Prostate gland (tissue), 2 donors: ENCODE measurements at places on chromosomes 16 and 17. TPM values are rescaled to one million over a fixed set of nuclear protein-coding genes. Genes with fewer than 3 reads are reported as not detected.

DNA sequence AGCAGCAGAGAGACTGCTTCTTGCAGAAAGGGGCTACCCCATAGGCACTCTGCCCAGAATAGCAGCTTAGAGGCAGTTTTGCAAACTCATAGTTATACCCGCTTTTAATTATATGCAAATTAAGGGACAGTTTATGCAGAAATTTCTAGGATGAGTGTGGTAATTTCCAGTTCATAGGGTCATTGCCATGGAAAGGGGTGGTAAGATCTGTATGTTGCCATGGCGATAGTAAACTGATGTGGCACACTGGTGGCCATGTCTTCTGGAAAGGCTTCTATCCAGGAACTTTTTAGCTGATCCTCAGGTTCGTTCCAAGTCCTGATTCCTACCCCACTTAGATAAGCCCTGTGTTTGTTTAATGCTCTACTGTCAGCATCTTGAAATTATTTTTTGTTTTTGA, 6.2 kb downstream of the STXBP4 start:
- no peak for DNase-seq

DNA sequence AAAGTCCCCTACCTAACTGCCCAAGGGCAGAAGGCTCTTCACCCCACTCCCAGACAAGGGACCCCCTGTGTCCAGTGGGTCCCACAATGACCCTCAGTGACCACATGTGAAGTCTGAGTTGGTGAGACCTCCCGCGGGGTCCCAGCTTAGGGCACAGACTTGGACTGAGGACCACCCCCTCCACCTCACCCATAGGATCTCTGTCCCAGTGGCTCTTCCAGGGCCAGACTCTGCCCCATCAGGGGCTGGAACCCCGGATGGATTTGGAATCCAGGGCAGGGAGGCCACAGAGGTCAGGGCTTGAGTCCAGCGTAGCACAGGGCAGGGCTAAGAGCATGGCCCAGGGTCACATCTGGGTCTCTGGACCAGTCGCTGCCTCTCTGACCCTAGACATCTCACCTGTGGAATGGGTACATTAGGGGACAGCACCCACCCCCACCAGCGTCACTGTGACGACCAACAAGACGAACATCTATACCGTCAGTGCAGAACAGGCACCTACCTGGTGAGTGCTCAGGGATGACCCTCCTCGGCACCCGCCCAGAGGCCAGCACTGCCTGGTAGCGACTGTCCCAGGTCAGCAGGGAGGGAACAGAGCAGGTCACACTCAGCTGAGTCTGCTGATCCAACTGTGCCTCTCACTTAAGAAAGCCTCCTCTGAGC, 37.7 kb downstream of the TNFRSF13B start:
- no peak for DNase-seq

- DNase-seq, result no peak
These were observed 13.5 kb downstream of the KNOP1 start for GRCh38 chr16:19704321-19705145.

DNA sequence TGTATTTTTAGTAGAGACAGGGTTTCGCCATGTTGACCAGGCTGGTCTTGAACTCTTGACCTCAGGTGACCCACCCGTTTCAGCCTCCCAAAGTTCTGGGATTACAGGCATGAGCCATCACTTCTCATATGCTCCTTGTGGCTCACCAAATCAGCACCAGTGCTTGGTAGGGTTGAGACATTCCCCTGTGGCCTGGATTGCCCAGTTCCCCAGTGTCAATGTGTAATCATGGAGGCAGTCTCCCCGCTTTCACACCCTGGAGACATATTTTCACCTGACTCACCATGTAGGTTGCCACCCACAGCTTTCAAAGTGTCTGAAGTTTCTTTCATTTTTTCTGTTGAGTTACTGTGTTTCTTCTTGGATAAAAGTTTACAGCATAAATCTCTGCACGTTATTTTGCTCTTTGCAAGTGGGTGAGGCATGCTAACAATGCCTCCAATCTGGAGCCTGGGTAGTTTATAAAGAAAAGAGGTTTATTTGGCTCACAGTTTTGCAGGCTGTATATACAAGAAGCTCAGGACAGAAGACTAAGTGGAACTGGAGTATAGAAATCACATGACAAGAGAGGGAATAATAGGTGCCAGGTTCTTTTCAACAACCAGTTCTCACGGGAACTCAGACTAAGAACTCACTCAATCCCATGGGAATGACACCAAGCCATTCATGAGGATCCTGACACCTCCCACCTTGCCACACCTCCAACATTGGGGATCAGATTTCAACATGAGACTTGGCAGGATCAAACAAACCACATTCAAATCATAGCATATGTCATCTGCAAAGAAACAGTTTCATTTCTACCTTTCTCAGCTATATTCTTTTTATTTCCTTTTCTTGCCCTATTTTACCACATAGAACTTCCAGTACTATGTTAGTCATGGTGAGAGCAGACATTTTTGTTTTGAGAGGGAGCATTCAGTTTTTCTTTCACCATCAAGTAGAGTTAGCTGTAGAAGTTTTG, 113.2 kb downstream of the PHKB start:
- no peak for DNase-seq

GRCh38 chr16:57627184-57627871, 1.1 kb upstream of the ADGRG1 start:
- DNase-seq, result no peak

The PYDC1 gene
- total RNA-seq, result not detected

The ZACN gene
- total RNA-seq, result not detected

The GAS7 gene
- 144 TPM for total RNA-seq

The LRRC36 gene
- total RNA-seq, result 4.6 TPM

The ADAD2 gene
- 47.7 TPM for total RNA-seq

The TP53TG3F gene
- 1.6 TPM for total RNA-seq

The FOXC2 gene
- total RNA-seq, result 0.41 TPM
